ENCODE measurements at places on chromosomes 7 and 10.

GRCh38 chr7:16365952-16366351 lies 55.4 kb downstream of the CRPPA start:
- no peak for DNase-seq

DNA sequence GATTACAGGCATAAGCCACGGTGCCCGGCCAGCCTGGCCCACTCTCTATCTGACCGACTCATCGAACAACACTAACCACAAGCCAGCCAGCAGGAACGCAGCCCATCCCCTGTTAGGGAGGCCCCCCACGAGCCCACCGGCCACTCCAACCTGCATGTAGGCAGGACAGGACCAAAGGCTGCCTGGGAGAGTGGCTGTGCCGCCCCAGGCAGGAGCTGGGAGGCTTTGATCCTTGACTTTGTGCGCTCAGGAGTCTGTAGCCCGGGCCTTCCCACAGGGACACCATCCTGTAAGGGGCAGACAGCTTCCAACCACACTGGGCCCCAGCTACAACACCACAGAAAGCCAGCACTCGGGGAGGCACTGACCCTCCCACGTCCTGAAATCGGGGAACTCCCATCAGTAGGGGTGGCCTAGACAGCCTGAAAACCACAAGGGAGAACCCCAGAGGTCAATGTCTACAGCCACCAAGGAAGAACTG lies 29.4 kb downstream of the GRID1 start:
- DNase-seq, result no peak

GRCh38 chr10:103765981-103766380 lies 89.4 kb downstream of the SH3PXD2A start:
- DNase-seq, result no peak

DNA sequence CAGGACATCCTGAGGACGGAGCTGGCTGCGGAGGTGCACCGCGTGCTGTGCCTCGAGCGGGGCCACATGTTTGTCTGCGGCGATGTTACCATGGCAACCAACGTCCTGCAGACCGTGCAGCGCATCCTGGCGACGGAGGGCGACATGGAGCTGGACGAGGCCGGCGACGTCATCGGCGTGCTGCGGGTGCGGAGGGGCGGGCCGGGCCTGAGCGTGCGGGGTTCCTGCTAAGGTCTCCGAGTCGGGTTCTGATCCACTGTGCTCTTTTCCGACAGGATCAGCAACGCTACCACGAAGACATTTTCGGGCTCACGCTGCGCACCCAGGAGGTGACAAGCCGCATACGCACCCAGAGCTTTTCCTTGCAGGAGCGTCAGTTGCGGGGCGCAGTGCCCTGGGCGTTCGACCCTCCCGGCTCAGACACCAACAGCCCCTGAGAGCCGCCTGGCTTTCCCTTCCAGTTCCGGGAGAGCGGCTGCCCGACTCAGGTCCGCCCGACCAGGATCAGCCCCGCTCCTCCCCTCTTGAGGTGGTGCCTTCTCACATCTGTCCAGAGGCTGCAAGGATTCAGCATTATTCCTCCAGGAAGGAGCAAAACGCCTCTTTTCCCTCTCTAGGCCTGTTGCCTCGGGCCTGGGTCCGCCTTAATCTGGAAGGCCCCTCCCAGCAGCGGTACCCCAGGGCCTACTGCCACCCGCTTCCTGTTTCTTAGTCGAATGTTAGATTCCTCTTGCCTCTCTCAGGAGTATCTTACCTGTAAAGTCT lies 10.4 kb downstream of the ATG9B start:
- DNase-seq, result peak; percentile 67

GRCh38 chr7:107166736-107167426 lies 1.9 kb upstream of the HBP1 start:
- DNase-seq, result no peak

DNA sequence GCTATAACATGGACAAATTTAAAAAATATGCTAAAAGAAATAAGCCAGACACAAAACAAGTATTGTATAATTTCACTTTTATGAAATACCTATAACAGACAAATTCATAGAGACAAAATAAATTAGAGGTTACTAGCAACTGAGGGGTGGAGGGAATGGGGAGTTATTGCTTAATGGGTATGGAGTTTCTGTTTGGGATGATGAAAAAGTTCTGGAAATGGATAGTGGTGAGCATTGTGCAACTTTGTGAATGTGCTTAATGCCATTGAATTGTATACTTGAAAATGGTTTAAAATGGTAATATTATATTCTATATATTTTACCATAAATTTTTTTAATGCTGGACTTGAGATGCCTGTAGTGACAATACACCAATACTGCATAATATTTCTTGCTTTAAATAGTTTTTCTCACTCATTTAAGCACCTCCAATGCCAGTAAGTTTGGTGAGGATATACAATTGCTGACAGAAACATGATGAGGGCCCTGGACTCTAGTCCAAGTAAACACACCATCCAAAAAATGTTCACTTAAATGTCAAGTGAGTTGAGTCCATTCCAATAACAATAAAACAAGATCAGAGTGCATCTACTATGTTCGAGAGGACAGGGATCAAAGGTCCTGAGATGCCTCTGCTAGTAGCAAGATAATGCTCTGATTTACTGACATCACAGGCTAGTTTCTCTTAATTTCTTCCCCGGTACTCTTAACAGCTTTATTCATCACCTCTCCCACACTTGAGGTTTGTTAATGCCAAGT lies 71.9 kb downstream of the NT5C2 start:
- DNase-seq, result no peak

GRCh38 chr10:124142960-124143359 lies 49.6 kb upstream of the CHST15 start:
- no peak for DNase-seq

DNA sequence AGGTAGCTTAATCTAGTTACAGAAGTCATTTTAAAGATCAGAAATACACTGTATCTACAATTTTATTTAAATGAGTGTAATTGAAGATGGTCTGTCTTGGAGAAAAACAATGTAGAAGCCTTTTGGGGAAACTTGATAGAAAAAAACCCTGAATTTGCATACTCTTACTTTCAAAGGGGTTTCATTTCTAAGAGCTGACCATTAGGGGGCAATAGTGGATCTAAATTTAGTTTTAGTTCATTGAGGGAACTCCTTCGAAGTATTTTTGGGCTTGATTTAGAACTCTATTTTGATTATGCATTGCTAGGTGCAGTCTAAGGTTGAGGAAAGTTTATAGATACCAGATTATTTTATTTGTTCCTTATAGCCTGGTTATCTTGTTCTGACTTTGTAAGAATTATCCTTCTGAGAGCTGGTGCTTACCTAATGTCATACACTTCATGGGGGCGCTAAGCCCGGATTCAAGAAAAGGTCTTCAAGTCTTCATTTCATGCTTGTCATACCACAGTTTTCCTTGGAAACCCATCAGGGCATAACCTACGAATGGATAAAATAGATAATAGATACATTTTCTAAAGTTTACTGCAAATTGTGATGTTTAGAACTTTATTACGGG lies 69.1 kb upstream of the MXI1 start:
- no peak for DNase-seq

- DNase-seq, result no peak
These were observed 9.2 kb upstream of the CSTF2T start for GRCh38 chr10:51708609-51709008.

GRCh38 chr7:81478664-81479063 lies 291.2 kb downstream of the HGF start:
- DNase-seq, result no peak

- DNase-seq, result no peak
These were observed 8.0 kb downstream of the SPOCK2 start for GRCh38 chr10:72080042-72080975.

GRCh38 chr10:82982110-82982608 lies 1107.2 kb downstream of the NRG3 start:
- no peak for DNase-seq

DNA sequence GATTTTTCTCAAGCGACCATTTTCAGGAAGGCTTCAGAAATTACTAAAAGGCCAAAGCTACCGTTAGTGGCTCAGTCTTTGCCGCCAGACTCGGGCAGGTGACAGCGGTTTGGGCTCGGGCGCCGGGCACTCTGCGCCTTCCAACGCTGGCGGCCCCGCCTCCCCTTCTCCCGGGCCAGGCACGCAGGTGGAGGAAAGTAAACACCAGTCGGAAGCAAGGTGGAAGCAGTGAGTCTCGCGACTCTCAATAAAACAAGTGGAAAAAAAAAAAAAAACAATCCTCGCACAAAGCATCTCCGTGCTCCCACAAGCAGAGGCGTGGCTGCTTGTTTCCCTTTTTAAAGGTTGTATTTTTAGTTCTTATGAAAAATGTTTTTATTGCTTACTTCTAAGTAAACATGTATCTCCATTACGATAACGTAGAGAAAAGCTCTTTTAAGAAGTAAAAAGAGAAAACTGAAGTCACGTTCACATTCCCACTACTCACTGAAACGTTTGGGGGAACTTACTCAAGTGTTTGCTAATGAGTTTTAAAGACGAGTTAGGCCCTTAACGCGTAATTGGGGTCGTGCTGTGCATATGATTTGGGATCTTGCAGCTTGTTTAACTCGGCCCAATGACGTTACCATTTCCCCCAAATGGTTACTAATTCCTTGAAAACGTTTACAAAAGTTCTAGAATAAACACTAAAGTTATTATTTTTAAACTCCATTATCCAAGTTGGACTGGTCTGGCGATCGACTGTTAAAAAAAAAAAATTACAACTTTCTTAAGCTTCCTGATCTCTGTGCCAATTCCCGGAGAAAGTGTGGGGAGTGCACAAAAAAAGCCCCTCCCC lies 864 bp downstream of the CDCA7L start:
- no peak for DNase-seq

DNA sequence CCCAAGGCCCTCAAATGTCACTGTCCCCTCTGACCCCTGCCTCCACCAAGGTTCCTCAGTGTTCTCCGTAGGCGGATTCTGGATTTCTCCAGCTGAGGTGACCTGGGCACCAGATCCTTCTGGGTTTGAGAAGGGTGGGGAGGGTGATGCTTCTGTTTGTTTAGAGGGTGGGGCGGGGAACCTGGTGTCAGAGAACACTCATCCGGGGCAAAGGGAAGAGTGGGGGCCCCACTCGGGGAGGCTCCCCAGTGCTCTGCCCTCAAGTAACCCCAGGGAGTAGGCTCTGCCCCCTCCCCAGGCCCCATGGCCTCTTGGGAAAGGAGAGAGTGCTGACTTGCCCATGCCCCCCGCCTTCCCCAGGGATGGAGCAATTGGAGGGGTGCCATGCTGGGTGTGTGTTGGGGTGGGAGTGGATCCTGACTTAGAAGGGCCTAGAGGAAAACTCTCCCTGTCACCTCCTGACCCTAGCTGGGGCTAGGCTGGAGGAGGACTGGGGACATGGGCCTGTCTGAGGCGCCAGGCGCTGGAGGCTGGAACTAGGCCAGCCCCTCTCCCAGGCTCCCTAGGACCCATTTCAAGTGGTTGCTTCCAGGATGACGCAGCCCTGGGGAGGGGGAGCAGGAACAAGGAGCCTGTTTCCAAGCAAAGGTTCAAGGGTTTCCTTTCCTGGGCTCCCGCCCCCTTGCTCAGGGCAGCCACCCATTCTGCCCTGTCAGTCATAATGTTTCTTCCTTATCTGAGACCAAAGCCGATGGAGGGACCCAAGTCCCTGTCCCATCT lies 27.9 kb downstream of the KAZALD1 start:
- DNase-seq, result no peak

DNA sequence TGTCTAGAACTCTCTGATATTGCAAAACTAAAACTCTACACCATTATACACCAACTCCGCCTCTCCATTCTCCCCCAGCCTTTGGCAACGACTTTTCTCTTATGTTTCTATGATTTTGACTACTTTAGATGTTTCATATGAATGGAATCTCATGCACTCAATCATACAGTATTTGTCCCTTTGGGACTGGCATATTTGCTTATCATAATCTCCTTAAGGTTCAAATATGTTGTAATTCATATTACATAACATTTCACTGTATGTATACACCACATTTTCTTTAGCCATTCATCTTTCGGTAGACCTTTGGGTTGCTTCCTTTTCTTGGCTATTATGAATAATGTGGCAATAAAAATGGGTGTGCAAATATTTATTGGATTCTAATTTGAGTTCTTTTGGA lies 164.4 kb downstream of the ARL4A start:
- DNase-seq, result no peak

DNA sequence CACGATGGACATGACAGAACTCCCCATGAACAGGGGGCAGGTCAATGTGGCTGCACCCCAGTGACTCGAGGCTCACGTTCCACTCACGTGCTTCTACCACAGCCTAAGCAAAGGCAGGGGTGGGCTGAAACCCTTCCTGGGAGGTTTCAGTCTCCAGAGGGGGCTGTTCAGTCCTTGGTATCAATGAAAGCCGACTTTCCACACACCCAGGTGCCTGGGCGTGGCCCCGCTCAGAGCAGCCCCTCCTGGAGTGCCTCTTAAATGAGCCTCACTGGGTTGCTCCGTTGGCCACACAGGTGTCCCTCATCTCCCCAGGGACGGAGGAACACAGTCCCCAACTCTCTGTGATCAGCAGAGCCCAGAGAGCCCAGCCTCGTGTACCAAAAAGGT lies 90.5 kb upstream of the PDGFA start:
- no peak for DNase-seq

DNA sequence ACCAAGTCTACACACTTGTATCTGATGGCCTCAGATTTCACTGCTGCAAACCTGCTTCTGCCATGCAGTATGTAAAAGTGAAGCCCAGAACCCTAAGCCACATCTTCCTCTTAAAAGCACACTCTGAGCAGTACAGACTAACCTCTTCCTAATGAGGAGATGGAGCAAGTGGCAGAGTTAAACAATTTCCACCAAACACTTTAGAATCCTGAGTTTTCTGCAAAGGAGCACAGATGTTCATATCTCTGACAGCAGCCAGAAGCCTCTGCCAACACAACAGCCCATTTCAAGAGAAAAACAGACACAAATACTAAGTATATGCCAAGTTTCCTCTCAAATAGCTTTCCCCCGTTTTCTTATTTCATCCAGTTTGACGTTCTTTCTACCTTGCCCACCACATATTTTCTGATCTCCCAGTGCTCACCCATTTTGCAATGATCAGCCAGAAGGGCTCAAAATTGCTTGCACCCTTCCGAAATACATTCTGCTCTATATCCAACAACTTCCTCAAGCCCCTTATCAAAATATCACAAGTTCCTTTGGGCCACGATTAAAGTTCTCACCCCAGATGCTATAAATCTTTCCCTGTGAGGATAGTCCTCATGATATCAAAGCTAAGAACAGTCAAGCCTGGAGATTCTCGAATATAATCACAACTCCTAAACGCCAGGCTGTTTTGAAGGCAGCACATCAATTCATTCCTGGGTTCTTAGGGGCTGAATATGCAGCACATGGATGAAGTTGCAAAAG lies 27.5 kb downstream of the ELMO1 start:
- no peak for DNase-seq

GRCh38 chr7:40033826-40034225 lies 83.8 kb downstream of the CDK13 start:
- DNase-seq, result no peak
